ENCODE measurements at places on chromosomes 5 and 9.

DNA sequence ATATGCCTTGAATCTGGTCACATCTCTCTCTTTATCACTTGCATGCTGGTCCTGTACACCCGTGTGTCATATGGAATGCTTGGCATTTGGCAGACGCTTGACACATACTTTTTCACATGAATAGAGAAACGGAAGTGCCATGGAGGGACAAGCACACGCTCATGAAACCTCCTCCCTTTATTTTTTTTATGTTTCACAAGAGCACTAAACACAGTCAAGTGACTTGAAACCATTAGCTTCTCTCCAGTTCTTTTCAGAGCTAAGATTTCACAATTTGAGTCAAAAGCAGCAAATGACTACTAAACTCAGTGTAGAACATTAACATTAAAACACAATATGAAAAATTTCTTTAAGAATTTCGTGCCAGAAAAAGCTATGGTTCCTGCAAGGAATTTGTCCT lies 151.1 kb downstream of the DOCK2 start:
- no peak for DNase-seq

DNA sequence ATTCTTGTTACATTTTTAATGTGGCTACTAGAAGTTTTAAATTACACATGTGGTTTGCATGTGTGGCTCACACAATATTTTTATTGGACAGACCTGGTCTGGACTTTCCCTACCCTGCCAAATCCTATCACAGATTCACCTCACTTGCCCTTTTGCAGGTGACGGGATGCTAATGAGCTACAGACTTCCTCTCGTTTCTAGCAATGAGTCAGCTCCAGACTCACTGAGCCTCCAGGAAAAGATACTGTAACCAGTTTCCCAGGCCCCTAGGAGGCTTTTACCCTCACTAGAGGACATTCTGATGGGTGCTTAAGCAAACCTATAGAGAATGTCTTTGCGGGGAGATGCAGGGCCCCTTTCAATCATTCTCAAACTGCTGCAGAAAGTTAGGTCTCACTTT lies 135.4 kb downstream of the WDR41 start:
- peak; percentile 54 for DNase-seq

DNA sequence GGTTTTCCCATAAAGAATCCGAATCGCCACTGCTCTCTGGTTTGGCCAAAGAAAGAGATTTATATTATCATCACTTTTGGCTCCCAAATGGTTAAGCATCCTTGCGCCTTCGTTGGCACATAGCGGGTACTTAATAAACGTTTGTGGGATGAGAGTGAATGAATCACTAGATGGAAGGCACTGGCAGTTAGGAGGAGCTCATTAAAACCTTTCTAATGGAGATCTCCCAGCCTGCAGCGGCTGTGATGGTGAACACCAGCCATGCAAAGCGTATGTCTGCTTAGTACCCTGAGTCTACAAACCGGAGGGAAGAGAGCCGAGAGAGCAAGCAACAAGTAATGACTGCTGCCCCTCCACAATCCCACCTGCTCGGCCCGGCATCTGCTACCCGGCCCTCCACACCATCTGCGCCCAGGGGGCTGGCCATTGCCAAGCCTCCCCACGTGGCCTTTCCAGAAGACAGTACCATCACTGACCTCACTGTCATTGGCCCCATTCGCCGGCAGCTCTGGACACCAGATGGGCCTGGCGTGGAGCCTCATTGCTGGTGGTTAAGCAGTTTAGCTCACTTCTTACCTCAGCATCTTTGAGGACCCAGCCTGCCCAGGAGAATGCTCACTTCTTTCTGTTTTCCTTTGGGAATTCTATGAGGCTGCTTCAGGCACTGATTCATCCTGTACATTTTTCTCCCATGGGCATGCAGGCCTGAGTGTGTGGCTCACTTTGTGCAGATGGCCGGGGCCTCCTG lies 39.3 kb upstream of the ANKRD33B start:
- DNase-seq = no peak

DNA sequence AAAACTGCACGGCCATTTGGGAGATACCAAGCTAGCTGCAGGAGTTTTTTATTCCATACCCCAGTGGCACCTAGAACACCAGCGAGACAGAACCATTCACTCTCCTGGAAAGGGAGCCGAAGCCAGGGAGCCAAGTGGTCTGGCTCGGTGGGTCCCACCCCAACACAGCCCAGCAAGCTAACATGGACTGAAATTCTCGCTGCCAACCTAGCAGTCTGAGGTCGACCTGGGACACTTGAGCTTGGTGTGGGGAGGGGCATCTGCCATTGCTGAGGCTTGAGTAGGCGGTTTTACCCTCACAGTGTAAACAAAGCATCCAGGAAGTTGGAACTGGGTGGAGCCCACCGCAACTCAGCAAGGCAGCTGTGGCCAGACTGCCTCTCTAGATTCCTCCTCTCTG lies 108.9 kb upstream of the CHD1 start:
- DNase-seq = peak; percentile 30

- no peak for DNase-seq
Observed at GRCh38 chr9:134179595-134179917, 15.2 kb upstream of the RNU6ATAC start.

- no peak for DNase-seq
Observed at GRCh38 chr5:62130107-62130506, 175.9 kb upstream of the KIF2A start.

DNA sequence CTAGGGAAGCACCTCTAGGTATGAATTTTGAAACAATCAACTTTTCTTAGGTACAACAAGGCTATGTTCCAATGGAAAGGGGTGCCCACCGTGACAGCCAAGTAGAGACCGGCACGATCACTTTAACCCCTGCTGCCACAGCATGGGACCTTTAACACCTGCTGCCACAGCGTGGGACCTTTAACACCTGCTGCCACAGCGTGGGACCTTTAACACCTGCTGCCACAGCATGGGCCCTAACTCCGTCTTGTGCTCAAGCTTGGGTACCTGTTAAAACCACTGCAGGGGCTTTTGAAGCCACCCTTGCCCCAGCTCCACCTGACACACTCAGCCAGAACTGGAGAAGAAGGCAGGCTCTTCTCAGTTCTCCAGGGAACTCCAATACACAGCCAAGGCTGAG lies 18.2 kb upstream of the MXD3 start:
- no peak for DNase-seq

DNA sequence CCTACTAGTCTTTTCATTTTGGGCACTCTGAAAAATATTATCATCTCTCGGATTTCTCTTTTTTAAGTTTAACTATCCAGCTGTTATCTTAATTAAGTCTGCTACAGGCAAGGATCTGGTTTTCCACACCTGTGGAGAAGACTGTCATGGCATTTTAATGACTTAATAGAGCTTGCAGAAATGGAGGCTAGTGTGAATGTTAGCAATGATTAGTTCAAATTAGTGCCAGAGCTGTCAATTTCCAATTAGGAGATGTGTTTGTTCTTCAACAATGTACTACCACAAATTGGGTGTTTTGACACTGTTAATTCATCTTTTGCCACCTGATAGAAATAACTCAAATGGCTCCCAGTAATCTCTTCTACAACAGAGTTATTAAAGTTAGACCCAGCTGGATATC lies 2023.0 kb upstream of the CDH9 start:
- no peak for DNase-seq

DNA sequence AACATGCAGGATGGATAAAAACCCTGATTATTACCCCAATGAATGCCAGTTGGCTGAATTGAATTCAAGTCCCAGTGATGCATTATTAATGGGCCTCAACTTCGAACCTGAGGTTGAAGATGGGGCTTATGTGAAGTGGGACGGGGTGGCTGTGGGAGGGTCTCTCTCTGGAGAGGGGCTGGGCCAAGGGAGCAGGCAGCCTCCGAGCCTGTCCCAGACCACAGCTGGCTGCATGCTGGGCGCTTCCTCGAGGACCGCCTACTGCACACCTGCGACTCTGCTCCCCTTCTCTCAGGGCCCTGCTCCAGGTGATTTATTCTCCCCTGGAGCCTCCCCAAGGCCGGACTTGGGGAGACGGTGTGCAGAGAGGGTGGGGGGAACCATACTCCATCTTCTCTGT lies 568.3 kb downstream of the CCDC171 start:
- DNase-seq = no peak

DNA sequence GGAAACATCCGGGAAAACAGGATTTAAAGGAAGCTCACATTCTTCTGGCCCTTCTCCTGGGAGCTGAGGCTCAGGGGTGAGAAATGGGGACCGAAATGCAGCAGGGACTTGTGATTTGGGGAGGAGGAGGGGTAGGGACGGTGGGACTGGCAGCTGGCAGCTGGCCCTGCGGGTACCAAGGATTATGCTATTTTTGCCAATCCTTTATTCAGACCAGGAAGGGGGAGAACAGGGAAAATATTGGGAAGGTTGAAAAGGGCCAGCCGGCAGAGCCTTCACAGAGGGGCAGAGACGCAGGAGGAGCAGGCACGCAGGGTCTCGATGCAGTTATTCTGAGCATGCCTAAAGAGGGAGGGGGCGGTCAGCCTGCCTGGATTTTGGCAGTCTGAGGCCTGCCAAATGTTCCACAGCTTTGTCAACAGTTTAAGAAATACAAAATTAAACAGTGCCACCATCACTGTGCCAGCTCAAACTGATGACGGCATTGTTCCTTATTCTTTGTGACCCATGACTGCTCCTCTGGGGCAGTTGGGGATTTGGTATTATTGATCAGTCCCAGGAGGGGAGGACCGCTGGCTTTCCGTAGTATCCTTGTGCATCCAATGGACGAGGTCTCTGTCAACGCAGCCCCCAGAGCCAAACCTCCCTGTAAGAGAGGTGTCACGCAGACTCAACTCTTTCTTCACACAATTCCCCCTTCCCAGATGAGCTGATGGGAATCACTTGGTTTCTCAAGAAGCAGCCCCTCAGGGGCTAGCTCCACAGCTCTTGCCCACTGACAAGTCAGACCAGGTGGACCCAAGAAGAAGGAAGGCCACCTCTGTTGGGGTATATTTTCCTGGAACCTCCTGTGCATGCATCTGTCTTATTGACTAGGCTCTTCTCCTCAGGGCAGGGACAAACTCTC lies 553.3 kb downstream of the BNC2 start:
- no peak for DNase-seq

- no peak for DNase-seq
Observed at GRCh38 chr9:87883990-87884389, 1.3 kb downstream of the SPATA31E1 start.

- peak; percentile 70 for DNase-seq
Observed at GRCh38 chr5:132427281-132428146, 58.0 kb downstream of the SLC22A5 start.

- DNase-seq = no peak
Observed at GRCh38 chr5:54760182-54760935, 225.0 kb downstream of the ESM1 start.

- no peak for DNase-seq
Observed at GRCh38 chr5:158511454-158511853, 588.3 kb downstream of the EBF1 start.

- DNase-seq = no peak
Observed at GRCh38 chr9:130974697-130975096, 34.3 kb upstream of the LAMC3 start.

DNA sequence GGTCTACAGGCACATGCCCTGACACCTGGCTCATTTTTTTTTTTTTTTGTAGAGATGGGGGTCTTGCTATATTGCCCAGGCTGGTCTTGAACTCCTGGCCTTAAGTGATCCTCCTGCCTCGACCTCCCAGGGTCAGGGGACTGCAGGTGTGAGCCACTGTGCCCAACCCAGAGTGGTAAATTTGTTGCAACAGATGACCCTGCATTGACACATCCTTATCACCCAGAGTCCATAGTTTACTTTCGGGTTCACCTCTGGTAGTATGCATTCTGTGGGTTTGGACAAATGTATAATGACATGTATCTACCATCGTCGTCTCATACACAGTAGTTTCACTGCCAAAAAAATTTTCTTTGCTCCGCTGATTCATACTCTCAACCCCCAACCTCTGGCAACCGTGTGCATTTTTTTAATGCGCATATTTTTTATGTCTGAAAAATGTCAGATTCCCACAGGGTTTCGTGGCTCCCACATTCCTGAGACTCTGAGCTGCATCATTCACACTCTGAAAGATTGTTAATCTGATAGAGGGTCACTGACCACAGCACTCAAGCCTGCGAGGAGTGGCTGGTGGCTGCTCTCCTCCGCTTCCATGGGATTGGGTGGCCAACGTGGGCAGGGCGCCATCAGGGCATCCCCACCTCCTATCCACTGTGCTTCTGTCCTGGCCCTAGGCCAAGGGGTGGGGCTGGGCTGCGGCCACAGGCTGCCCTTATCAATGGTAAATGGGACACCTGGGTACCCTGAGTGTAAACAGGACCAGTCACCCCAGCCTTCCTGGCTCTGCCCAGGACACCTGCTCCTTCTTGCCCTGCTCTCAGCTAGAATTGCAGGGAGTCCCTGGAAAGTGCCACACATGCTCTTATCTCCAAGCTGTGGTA lies 9.6 kb downstream of the NDST1 start:
- DNase-seq = no peak

- DNase-seq = no peak
Observed at GRCh38 chr9:81032831-81033230, 656.5 kb downstream of the TLE1 start.

DNA sequence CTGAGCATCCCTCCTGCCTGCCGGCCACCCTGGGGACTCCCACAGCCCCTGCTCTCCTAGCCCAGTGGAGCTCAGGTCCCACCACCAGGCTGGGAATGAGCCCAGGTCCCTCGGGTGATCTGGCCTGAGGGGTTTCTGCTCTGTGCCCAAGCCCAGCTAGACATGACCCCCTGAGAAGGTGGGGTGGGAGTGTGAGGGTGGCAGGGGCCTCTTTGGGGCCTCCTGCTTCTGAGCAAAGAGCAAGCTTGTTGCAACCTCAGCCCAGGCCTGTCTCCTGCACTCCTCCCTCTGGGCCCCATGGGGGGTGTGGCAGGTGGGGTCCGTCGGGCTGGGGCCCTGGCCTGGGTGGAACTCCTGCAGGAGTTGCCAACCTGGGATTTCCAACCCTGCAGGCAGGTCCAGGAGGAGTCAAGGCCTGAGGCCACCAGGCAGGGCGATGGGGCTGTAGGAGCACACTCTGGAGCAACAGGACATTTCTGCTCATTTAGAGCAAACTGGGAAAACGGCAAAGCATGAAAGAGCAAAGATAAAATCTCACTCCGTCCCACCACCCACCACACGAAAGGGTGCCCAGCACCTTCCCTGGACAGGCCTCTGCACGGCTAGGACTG lies 11.4 kb upstream of the NRARP start:
- no peak for DNase-seq

DNA sequence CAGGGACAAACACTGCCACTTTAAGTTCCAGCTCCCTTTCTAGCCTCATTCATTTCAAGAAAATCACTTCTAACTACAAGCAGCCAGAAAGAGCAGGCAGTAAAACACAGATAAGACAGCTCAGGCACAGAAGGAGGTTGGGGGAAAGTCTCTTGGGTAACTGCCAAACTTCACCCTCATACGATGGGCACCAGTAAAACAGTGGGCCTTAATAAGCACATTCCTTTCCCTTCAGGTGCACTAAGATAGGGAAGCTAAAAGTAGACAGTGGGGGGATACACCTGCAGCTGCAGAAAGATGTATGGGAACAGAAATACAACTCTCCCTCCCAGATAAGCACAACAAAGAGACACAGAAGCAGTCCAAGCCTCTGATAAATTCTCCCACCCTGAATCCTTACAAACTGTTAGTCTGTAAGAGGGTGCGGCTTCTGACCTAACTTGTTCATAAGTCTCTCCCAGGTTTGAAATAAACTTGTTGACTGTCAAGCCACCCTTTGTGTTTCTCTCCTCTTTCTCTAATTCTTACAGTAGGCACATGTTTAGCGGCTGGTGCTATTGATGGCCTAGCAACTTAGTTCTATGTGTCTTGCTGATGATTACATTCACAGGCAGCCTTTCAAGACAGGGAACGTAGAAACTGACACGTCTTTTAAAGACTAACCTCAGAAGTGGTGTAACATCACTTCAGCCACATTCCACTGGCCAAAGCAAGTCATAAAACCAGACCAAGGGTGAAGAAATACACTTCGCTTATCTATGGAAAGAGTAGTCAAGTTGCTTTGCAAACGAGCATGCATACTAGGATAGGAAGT lies 6.8 kb upstream of the CKS2 start:
- DNase-seq = no peak

GRCh38 chr5:72895758-72896157 lies 60.1 kb upstream of the FCHO2 start:
- no peak for DNase-seq
